COR-L47 (cell line): ENCODE measurements at places on chromosomes 12 and 14.

- DNase-seq, result no peak
Observed at GRCh38 chr12:87305481-87305880, 723.7 kb downstream of the C12orf50 start.

DNA sequence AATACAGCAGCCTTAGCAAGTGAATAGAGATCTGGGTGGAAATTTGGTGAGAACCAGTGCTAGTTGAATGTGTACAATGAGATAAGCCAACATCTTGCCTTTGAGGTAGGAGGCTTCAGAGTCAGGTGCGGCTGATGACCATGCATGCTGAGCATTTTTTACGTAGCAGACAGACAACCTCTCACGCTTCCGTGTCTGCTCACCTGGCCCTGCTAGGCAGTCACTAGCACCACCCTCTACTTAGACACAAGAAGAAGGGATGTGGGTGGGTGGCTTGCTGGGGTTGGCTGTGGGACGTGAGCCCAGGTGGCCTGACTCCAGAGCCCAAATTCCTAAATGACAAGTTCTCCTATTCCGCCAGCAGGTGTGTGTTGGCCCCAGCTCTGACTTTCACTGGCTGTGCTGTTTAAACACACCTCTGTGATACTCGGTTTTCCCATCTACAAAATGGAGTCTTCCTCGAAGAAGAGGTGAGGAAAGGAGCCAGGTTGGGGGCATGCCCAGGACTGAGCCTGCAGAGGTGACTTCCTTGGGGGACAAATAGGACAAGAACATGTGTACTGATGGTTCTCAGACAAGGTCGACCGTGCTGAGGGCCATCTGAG is 57.8 kb upstream of the BCL11B start:
- no peak for DNase-seq

- DNase-seq, result peak; percentile 57
Observed at GRCh38 chr14:105999361-106000028, 473.1 kb downstream of the TMEM121 start.

DNA sequence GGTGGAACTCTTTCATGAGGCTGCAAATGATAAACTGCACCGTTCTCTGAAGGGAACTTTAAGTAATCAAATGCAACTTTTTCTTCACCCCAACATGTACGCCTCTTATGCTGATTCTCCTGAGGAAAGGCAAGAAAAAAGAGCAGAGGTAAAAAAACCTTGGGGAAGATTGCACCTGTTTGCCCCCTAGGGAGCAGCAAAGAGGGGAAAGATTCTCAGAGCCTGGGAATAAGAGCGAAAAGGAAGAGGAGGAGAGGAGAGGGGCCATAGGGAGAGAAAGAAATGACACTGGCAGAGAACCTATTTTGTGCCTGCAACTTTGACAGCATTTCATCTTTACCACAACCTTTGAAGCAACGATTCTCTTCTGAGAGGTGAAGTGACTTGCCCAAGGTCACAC is 254.6 kb downstream of the KSR2 start:
- no peak for DNase-seq

DNA sequence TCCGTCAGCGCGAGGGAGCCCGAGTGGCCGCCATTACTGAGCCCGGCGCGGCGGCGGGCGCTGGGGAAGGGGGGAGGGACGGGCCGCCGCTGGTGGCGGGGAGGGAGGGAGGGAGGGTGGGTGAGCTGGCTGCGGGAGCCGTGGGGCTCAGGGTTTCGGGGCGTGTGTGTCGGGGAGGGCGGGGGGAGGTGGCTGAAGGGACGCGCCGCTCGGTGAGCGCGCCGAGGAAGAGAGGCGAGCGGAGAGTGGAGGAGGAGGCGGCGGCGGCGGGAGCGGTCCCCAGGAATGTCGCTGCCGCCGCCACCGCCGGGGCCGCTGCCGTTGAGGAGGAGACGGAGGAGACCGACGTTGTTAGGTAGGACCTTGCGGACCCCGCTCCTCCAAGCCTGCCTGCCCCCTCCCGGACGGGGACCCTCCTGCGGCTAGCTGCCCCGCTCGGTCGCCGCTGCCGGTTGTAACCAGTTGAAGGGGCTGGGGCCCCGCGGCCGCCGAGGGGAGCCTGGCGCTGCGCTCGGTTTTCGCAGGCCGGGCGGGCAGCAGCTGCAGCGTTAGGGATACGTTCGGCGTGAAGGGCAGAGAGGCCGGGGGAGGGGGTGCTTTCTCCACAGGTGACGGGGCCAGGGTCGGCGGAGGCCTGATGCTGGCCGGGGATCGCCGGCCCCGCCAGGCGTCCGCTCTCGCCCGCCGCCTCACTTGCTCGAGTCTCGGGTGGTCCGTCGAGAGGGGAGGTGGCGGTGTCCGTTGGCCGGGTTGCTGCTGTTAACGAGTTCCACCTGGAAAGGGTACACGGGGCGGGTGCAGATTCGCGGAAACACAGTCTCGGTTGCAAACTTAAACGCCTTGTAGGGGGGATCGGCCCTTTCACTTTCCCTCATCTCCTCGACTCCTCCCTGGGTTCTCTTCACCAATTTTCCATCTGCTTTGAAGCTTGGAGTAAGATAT is at the start of gene ARHGAP5:
Gene ARHGAP5 (plus strand): TSS at position 224 of the 942 bp plus-strand sequence. CDS start 13,366 bp downstream, outside the sequence.
- DNase-seq, result peak; percentile 71

- DNase-seq, result no peak
Observed at GRCh38 chr12:69173368-69173767, 66.0 kb upstream of the CPSF6 start.

DNA sequence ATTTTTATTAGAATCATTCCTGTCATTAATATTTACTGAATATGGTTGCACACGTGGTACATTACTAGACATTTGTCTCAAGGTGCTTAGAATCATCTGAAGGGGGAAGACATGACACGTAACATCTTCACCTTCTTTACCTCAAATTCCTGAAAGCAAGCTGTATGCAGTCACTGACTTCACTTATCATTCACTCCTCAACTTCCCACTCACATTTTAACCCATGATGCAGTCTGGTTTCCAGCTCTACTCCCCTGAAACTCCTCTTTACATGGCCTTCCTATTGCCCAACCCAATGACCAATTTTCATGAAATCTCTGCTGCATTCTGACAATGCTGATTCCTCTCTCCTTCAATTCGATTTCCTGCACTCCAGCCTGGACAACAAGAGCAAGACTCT is 5.8 kb upstream of the PSMC6 start:
- no peak for DNase-seq

- no peak for DNase-seq
Observed at GRCh38 chr14:52455291-52456088, 96.8 kb downstream of the TXNDC16 start.

DNA sequence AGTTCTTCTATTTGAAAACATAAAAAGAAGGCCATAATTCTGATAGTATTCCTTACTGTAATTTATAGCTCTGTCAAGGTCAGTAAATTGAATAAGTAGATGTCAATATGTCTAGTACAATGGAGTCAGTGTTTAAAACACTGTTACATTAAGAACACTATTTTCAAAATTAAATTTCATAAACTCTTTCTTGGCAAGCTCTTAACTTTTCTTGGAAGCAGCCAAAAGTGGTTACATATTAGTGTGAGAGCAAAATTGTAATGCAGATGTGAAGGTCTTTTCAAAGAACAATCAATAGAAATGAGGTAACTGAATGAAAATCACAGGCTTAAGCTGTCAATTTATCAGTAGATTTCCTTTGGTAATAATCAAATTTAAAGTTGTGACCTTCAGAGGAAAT is 722.4 kb upstream of the NOVA1 start:
- no peak for DNase-seq

DNA sequence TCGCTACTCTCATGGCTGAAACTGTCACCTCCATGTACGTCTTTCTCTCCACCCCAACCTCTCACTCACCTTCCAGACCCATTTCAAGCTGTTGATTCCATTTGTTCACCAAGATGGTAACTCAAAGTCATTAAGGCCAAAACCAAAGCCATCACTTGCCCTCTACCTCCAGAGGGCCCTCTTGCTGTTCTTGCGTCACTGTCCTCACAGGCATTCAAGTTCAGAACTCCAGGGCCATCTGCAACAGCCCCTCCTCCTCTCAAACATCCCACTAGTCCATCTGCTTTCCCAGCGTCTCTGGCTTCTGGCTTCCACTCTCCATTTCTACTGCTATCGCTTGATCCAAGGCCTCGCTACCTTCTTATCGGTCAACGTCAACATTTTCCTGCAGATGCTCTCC is 74.5 kb downstream of the VWF start:
- no peak for DNase-seq

GRCh38 chr14:60502541-60502940 is 6.4 kb upstream of the SIX6 start:
- DNase-seq, result no peak

DNA sequence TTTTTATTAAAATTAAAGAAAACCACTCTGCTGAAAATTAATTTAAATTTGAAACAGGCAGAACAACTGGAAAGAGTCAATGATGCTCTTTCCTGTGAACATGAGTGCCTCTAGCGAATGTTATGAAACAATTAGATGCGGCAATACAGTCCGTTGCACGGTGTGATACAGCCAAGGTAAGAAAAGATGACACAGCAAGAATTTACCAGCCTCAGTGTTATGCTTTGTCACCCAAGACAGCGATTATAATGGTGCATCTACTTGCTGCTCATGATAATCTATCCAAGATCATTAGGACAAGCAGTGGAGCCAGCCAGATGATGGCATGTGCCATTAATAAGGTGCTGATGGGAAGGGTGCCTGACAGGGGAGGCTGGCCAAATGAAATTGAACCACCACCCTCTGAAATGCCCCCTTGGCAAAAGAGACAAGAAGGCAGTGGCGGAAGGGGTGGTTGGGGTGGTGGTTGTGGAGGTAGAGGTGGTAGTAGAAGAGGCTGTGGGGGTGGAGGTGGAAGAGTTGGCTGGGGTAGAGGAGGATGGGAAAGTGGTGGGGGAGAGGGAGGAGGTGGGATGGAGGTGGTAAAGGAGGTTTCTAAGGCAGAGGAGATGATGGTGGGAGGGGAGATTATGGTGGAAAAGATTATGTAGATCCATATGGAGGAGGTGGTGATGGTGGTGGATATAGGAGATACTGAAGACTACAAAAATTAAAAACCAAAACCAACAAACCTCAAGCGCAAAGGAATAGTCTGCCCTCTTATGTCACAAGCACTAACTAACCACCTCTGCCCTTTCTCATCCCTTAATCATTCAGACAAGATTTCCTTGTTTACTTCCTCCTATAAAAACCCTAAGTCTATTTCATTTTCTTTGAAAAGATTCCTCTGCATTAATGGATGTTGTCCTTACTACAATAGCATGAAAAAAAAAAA is 4.0 kb upstream of the RESF1 start:
- DNase-seq, result no peak

DNA sequence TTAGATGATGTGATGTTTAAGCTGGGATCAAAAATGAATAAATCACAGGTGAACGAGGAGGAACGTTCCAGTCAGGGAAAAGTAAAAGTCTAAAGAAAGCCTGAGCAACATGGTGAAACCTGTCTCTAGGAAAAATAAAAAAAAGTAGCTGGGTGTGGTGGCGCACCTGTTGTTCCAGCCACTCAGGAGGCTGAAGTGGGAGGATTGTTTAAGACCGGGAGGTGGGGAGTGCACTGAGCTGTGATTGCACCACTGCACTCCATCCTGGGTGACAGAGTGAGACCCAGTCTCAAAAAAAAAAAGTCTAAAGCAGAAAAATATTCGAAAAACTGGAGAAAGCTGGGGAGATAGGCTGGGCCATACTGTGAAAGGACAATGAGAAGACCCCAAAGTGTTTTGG is 39.2 kb upstream of the SOCS2 start:
- DNase-seq, result no peak

DNA sequence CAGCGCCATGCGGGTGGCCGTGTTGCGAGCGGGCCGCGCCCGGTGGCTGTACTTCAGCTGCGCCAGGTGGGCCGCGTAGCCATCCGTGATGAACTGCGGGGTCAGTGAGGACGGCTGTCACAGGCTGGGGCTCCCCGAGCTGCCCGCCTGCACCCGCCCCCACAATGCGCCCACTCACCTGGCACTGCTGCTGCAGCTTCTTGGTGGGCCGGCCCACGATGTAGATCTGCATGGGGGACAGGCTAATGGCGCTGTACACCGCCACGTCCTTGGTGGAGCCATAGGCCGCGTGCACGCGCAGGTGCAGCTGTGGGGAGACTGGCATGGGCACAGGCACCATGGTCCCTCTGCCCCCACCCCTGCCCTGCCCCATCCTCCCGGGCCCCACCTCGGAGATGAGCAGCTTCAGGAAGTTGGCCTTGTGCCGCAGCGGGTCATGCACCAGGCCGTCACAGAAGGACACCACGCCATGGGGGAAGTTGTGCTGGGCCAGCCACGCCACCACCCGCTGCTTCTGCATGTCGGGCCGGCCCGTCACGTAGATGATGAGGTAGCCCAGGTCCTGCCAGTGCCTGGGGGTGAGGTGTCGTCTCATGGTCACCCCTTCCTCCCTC is 5.9 kb downstream of the ARL6IP4 start:
- DNase-seq, result no peak

DNA sequence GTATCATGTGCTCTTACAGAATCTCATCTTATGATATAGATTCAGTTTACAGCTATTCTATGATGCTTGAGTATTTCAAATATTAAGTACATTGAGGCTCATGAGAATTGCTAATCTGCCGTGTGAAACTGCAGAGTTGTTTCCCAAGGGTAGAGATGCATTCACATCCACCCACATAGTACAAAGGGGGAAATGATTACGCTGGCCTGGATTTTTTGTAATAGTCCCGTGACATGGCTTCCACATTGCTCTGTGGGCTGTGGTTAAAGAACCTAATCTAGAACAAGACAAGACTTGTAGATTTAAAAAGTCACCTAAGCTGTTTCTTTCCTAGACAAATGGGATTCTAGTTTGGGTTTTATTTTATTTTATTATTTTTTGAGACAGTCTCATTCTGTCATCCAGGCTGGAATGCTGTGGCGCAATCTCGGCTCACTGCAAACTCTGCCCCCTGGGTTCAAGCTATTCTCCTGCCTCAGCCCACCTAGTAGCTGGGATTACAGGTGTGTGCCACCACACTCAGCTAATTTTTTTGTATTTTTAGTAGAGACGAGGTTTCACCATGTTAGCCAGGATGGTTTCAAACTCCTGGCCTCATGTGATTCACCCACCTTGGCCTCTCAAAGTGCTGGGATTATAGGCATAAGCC is 13.0 kb upstream of the RIOX1 start:
- no peak for DNase-seq

DNA sequence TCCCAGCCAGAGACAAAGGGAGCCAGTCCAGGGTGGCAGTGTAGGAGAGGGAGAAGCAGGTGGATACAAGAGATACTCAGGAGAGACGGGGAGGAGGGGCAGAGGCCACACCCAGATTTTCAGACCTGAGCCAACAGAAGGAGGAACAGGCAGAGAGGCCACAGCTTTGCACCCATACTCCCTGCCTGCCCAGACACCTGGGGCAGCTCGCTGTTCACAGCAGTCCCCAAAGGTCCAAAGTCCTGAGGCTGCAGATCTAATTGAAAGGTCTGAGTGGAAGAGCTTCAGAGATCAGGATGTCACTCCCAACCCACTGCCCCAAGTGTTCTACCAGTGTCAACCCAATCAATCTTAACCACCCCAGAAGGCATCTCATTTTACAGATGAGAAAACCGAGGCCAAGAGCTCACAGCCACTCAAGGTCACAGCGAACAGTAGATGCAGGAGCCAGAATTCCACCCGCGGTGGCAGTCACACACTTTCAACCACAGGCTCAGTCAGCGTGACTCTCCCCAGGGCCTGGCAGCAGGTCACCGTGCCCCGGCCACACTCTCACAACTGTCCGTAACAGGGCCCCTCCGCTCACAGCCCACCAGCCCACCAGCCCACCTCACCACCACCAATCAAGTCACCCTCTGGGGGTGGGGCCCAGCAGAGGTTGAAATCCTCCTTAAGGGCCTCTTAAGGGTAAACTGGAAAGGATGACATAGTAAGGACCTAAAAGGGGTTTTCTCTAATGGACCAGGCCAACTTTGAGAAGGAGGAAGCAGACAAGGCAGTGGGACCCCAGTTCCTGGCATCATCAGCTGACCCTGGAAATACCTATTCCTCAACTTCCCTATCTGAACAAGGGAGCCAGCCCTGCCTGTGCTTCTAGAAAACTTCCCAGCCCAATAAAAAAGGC is 33.3 kb downstream of the ACTN1 start:
- DNase-seq, result no peak
